ENCODE measurements at places on chromosomes 6 and 20.

DNA sequence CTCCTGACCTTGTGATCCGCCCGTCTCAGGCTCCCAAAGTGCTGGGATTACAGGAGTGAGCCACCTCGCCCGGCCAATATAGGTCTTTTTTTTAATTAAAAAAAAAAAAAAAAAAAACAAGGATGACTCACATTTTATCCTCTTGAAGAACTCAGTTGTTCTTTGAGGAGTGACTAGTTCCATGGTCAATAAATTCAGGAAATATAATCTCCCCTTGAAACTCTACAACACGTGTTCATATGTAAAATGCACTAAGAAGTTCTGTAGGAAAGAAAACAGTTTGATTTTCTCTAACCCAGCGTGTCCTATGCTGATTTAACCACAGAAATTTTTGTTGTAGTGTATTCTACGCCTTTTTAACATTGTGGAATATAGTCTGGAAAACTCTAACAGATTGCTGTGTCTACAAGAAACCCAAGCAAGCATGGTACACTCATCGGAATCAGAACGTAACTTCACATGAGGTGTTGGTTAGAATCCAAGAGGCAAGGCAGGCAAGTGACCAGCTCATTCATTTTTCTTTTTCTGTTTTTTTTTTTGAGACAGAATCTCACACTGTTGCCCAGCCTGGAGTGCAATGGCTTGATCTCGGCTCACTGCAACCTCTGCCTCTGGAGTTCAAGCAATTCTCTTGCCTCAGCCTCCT, 79.0 kb upstream of the ZNF217 start:
- no peak for DNase-seq

- no peak for DNase-seq
These were observed 1184.4 kb upstream of the ADGRB3 start for GRCh38 chr6:67450641-67451040.

GRCh38 chr6:26032340-26033084, 54.7 kb upstream of the HFE start:
- DNase-seq: no peak

- peak; percentile 74 for DNase-seq
These were observed 580 bp upstream of the SYCP2 start for GRCh38 chr20:59933849-59934585.

- no peak for DNase-seq
These were observed 17.1 kb downstream of the B4GALT5 start for GRCh38 chr20:49696594-49696993.

DNA sequence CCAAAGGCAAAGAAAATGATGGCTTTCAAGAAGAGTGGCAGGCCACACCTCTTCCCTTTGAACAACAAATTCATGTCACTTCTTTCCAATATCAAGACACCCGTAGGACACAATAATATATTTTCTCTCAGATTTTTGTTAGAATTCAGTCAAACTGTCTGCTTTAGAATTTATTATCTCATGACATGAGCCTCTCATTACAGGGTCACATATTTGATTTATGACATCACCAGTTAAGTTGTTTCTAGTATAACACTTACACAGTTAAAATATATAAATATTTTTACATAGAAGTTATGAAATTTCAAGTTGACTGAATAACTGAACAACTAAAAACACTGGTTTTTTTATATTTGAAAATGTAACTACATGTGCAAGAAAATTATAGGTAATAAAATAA, 320.6 kb upstream of the AGPAT4 start:
- no peak for DNase-seq

DNA sequence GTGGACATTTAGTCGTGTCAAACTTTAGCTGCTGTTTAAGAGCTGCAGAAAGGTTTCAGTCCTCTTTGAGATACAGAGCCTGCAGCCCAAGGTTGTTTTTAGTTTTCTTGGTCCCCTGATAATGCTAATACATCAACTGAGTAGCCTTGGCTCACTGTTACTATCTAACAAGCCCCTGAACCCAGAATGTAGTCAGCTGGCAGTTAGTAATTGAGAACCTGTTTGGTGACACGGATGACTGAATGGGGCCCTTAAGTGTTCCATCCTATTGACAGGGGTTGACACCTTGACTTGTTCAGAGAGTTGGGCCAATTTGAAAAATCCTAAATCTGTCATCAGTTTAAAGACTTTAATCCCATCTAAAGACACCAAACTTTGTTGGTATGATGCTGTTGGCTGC, 2.8 kb downstream of the RTN4IP1 start:
- no peak for DNase-seq

GRCh38 chr6:144660561-144661115, 375.5 kb downstream of the UTRN start:
- DNase-seq: no peak

DNA sequence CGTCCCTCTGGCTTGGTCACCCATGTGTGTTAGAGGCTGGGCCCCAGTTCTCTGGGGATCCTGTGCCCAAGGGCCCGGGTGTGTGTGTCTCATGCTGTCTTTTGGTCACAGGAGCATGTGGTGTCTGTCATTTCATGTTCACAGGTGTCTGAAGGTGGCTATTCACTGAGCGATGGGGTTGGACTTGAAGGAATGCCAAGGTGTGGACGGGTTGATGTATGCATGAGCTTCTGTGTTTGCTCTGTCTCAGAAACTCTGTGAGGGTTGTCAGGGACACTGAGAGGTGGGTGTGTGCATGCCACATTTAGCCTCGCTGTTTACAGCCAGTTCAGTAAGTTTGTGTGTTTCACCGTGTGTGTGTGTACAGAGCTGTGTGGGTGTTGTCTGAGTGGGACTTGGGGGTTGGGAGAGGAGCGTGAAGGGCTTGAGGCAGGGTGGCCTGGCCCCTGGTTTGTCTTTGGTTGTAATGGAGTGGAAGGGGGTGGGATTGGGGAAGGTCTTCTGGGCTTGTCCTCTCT, 1.2 kb downstream of the DDR1 start:
- DNase-seq: no peak

GRCh38 chr6:83539678-83540077, 27.3 kb downstream of the PRSS35 start:
- no peak for DNase-seq

GRCh38 chr6:167501831-167502385, 177.0 kb downstream of the TTLL2 start:
- DNase-seq: no peak

- DNase-seq: no peak
These were observed 348.6 kb downstream of the ZFAND3 start for GRCh38 chr6:38168126-38168525.

- DNase-seq: no peak
These were observed 8.2 kb upstream of the FILIP1 start for GRCh38 chr6:75501756-75502155.

GRCh38 chr6:2157441-2158127, 87.8 kb downstream of the GMDS start:
- DNase-seq: no peak

DNA sequence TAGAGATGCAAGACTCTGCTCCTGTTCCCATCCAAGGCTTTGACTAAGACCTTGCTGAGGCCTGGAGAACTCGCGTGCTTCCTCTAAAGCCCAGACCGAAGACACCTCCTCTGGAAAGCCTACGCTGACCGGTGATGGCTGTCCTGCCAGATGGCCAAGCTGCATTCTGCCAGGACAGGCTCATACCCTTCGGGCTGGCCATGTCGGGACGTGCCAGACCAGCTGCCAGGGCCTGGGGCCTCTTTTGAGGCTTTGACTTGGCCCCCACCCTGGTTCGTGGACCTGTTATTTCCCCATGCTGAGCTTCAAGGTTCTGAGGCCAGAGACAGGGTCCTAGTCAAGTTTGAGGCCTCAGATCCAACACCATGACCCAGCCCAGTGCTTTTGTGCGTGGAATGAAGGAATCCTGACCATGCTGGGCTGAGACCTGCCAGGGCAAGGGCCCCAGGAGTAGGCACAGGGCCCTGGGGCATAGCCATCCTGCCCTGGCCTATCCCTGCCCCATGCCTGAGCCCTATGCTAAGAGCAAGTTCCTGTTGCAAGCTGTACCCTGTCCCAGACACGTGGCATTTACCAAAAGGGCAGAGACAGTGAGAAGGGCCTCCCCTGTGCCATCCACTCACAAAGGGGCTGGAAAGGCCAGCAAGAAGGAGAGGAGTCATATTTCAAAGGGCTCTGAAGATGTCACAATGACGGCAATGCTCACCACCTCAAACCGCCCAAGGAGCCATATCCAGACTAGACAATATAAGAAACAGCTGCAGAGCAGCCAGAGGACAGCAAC, 42.8 kb downstream of the MRPL14 start:
- DNase-seq: no peak

DNA sequence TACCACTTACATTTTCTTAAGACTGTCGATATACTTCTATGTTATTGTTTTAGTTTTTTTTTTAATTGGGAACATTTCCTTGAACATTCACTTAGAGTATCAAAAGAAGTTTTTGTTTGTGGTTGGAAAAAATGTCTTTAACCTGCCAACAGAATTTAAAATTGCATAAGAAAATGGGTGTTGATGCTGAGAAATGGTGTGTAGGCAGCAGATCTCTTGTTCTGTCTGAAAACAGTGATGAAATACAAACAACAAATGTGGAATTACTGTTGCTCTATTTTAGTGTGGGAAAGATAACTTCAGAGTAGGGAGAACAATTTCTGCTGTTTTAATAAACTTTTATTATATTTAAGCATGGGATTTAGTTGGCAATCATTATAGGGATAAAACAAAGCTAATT, 293.5 kb downstream of the CDKAL1 start:
- DNase-seq: no peak

DNA sequence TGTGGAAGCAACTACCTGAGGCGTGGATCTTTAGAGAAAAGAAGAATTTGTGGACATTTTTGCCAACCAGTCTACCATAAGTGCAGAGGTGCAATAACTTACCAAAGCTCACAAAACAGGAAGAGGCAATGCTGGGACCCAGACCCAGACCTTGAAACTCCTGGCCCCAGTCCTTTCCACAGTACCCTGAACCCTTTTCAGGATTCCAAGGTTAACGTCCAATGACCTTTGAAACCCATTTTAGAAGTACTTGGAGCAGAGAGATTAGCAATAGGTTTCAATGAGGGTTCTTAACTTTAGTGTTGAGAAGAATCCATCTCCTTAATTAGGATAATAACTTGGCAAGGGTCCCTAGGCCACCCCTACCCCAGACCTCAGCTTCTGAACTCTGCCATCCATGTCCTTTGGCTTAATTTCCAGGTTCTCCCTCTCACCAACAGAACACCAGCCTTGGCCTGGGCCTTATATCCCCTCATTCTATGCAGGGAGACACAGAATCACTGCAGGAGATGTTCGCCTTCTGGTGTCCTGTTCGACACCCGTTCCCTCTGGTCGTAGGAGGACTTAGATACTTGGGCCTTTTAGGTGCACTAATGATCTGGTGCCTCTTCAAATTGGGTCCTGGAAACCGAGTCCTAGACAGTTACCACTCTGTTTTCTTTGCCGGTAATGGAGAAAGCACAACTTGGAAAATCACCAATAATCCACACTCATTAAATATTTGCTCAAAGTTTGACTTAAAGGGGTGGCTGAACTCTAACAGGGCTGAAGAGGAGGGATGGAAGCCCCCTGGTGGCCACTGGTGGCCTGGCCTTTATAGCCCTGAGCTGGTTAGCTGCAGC, 40.6 kb downstream of the ISM1 start:
- peak; percentile 20 for DNase-seq

DNA sequence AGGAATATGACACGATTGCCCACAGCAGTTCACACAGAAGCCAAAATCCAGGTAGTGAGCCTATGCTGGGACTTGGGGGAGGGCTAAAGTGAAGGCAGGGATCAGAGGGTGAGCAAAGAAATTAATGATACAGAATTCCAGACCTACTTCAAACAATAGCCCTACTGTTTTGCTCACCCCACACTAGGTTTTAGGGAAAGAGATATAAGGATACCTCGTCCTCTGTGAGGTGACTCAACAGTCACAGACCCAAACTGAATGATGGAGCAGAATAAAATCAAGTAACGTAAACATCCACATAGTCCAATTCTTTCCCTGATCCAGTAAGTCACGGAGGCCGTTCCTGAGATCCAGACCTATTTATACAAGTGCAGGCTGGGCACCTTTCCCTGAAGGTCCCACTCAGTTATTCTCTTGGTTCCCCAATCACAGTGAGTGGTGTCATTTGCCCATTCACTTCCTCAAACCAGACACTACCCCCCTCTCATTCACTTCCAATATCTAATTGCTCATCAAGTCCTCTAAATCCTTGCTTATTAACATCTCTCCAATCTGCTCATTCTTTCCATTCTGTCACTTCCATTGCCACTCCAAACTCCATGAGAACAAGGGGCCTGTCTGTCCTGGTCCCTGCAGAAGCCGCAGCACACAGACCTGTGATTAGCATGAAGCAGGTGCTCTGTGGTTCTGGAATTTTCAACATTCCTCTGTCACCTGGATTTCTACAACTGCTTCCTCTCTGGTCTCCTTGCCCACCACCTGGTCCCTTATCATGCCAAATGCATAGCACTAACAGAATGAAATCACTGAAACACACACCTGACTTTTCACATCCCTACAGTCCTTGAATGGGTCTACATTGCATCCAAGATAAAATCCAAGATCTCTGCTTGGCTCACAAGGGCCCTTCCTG, 55.9 kb downstream of the ATXN1 start:
- no peak for DNase-seq

- DNase-seq: no peak
These were observed 17.3 kb upstream of the POU5F1 start for GRCh38 chr6:31187780-31188194.

- no peak for DNase-seq
These were observed 36.4 kb downstream of the LRRN4 start for GRCh38 chr20:6017467-6017866.

DNA sequence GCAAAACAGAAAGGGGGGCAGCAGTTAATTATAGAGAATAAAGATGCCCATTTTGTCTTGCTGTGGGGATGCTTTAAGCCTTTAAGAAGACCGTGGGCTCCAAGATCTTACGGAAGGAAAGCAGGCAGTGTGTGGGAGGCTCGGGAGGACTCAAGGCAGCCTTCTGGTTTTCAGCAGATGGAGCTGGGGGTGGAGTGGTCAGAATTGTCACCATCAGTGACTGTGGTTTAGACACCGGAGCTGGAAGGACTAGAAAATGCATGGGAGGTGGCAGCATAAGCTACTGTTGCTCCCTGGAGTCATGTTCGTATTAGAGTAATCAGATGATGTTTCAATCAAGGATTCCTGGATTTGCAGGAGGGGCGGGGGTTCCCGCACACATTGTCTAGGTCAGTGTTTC, 3.7 kb downstream of the PHACTR1 start:
- DNase-seq: no peak

- DNase-seq: peak; percentile 24
These were observed 129.5 kb upstream of the ARG1 start for GRCh38 chr6:131443514-131443913.

- DNase-seq: no peak
These were observed 538 bp upstream of the ENPP1 start for GRCh38 chr6:131807321-131807643.

- no peak for DNase-seq
These were observed 289.5 kb upstream of the CDYL start for GRCh38 chr6:4486568-4487315.

DNA sequence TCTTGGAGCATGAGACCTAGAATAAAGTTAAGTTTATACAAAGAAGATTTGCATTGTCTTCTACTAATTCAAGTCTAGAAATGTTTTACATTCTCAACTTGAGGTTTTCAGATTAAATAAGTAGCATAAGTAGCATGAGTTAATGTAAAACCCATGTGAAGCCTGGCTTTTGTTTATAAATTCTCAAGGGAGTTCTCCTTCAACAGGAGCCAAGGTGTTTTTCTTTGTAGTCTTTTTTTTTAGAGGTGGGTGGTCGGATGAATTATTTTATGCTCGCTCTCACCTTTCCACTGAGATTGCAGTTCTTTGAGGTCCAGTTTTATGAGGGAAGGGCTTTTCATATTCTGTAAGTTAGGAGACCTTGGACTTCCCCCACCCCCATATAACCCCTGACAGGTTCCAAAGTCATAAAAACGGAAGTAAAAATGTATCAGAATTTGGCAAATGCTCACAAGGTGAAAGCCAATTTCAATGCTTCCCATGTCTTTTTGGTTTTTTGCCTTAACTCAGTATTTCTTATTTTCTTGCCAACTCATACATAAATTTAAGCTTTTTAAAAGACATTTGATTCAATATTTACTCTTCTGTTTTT, 244.3 kb upstream of the ASCC3 start:
- no peak for DNase-seq
